SJSA1 (cell line): ENCODE measurements at places on chromosomes 4 and X. TPM values are rescaled to one million over a fixed set of nuclear protein-coding genes. Genes with fewer than 3 reads are reported as not detected.

CXXC4 gene
- 0.37 and 0.56 TPM in 2 replicates for total RNA-seq

CCSER1 gene
- total RNA-seq: not detected in 2 replicates

- DNase-seq: no peak
These were observed 1605.6 kb upstream of the TENM3 start for GRCh38 chr4:180637616-180638015.

DNA sequence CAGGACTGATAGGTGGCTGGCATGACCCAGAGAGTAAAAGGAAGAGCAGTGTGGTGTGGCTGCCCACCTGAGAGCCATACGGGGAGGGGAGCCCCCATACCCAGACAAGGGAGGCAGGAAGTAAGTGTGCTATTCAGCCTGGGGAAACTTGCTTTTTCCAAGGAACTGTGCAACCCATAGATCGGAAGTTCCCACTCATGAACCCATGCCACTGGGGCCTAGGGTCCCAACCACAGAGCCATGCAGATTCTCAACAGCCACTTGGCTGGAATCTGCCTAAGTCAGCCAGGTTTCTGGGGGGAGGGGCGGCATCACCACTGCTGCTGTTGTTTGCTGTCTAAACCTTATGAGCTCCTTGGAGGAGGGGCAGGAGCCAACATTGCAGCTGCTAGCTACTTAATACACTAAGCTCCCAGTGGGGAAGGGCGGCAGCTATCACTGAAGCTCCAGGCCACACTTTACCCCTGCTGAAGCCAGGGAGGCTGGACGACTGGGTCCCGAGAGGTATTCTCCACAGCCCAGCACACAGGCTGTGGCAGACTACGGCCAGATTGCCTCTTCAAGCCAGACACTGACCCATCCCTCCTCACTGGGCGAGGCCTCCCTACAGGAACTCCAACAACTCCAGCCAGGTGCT lies 410.4 kb downstream of the INPP4B start:
- DNase-seq: no peak

DNA sequence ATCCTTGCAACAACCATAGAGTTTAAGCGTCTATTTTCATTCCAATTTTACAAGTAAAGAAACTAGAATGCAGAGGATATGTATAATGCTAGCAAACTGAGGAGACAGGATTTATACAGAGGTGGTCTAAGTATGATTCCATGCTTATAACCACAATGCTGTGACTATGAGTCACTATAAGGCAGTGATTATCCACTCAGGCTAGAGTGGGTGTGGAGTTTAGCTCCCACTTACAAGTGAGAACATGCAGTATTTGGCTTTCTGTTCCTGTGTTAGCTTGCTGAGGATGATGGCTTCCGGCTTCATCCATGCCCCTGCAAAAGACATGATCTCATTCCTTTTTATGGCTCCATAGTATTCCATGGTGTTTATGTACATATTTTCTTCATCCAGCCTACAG lies 41.6 kb upstream of the EDA2R start:
- DNase-seq: peak; percentile 31

CBR4 gene
- 10.1 and 14.4 TPM in 2 replicates for total RNA-seq

DNA sequence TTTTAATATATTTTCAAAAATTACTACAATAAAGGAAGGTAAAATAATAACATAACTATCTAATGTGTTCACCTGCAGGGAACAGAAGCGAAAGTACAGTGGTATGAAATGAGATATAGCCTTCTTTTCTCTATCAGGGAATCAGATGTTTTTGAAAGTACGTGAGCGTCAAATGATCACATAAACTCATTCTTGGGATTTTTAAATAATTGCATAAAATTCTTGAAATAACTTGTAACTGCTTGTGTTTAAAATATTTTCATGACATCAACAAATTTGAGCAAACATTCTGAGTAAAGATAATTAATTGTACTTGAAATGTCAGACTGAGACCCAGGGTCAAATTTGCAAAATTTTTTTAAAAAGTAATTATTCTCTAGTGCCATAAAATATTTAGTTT lies 193.5 kb upstream of the NEIL3 start:
- no peak for DNase-seq

DNA sequence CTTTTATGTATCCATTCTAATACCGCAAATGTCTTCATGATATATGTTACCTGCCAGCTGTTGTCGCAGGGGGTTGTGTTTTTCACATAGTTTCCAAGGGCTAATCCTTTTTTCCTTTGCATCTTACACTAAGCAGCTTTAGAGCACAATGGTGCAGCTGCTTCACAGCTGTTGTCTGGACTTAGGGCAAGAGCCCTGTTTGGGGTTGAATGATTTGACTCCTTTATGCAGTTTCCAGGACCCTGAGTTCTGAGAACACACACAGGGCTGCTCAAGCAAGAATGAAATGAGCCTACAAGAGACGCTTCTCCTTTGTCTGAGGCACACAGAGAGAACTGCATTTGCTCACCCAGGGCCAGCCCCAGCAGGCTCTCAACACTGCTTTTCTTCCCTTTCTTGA lies 20.2 kb downstream of the CCNG2 start:
- DNase-seq: no peak

CXorf49B gene
- not detected in 2 replicates for total RNA-seq

- DNase-seq: no peak
These were observed 58.5 kb downstream of the ATXN3L start for GRCh38 chrX:13261348-13261747.

DNA sequence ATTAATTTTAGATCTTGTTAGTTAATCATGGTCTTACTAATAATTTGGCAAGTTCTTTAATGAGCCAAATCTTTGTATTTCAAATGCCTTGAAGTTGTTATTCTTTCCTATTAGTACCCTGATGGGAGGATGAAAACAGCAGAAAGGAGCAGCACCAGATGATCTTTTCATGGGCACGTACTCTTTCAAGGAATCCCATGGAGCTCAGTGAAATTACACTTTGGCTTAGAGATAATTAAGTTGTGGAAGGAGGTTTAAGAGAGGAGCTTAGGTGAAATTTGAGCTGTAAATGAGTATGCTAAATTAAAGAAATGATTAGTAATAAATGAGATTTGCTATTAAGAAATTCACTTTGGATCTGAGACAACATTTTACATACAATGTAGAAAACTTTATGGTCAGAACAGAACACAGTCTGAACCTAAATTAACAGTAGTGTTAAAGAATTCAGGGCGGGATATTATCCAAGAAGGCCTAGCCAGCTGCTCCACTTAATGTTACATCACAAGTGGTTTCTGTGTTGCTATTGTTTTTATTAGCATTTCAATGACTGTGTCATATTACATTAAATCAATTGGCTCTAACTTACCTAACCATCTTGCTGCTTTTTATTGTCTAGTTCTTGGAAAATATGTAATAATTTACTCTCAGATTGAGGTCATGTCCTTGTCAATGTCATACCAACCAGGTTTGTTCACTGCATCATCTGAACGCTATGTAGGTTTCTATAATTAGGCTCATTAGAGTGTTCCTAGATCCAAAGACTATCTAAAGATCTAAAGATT lies 3.9 kb downstream of the MTHFD2L start:
- no peak for DNase-seq

GRCh38 chrX:38192007-38192810 lies 28.5 kb downstream of the SRPX start:
- DNase-seq: no peak

GRCh38 chr4:79199743-79200142 lies 126.1 kb downstream of the NAA11 start:
- DNase-seq: no peak

- DNase-seq: peak; percentile 27
These were observed 195.2 kb upstream of the STK26 start for GRCh38 chrX:131827935-131828334.

DNA sequence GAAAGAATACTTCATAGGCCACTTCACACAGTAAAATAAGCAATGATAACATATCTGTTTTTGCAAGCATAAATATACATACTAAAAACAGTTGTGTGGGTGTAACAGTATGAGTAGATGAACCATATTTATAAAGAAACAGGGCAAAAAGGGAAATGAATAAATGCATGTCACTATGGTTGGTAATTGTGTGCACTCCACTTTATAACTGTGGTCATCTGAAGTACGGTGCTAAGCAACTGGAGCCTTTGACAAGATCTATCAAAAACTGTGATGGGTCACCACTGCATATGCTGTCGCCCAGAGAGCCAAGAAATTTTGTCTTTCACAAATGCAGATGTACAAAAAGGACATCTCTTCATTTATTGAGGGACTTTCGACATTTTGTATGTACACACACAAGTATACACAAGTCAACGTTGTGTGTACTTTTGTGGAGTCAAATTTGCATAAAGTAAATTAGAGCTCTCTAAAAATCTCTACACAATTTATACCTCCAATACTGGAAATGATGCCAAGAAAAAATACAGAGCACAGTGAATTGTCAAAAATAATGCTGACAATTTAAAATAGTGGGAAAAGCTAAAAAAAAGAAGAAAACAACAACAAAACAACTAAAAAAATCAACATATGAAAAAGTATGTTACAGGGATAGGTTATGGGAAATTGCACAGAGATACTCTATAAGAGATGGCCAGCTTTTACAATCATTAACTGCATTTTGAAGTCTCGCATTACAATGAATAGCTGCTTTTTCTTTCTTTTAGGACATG lies 123.1 kb upstream of the ENPEP start:
- DNase-seq: no peak

DNA sequence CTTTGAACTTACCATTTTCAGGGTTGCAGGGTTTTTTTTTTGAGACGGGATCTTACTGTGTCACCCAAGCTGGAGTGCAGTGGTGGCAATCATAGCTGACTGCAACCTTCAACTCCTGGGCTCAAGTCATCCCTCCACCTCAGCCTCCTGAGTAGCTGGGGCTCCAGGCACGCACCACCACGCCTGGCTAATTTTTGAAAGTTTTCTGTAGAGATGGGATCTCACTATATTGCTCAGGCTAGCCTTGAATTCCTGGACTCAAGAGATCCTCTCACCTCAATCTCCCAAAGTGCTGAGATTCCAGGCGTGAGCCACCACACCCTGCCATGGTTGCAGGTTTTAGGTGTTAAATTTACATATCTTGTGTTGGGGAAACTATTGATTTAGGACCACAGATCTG lies 64.5 kb downstream of the STOX2 start:
- DNase-seq: no peak

DNA sequence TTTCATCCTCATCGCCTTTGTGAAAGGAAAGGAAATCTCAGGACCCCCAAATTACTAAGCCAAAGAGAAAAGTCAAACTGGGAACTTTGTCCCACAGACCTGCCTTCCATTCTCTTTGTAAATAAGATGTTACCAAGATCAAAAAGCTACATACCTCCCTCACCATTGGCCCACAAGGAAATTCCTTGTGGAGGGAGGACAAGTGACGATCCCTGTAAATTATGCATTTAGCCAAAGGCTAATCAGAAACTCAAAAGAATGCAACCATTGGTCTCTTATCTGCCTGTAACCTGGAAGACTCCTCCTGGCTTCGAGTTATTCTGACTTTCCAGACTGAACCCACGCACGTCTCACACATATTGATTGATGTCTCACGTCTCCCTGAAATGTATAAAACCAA lies 70.3 kb downstream of the SHOX start:
- DNase-seq: no peak

ZAR1 gene
- not detected in 2 replicates for total RNA-seq

DNA sequence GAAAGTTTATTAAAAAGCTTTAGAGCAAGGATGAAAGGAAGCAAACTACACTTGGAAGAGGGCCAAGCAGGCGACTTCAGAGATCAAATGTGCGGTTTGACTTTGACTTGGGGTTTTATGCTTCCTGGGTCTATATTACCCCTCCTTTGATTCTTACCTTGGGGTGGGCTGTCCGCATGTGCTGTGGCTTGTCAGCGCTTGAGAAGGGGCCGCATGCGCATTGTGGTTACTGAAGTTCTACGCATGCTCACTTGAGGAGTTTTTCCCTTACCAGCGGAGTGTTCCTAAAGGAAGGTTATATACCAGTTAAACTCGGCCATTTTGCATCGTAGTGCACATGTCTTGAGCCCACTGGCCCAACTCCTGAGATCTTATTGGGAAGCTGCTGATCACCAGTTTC lies 9.9 kb downstream of the ZNF157 start:
- no peak for DNase-seq

DOK7 gene
- total RNA-seq: 0.05 TPM in 1 of 2 replicates, not detected in the other

DNA sequence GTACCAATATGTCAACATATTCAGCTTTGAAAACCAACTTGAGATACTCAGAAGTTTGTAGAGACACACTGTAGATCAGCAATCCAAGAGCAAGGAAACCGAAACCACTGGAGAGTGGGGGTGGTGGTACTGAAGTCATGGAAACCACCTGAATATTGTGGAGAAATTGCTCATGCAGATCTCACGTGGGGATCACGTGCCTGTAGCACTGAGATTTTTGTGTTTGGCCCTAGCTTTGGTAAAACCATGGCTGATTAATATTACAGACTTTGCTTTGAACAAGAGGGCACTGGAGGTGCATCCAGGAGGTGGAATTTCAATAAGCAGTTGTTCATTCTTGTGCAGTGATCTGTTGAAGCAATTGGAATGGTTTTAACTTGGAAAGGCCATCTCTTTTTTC lies 47.2 kb downstream of the GBA3 start:
- DNase-seq: no peak

- no peak for DNase-seq
These were observed 115.5 kb downstream of the FNIP2 start for GRCh38 chr4:158884280-158884679.
